NCI-H1694 (cell line): ENCODE measurements at places on chromosomes 2 and 18.
A peak's percentile ranks its signal among the peaks of the same experiment; 100 is the strongest.

DNA sequence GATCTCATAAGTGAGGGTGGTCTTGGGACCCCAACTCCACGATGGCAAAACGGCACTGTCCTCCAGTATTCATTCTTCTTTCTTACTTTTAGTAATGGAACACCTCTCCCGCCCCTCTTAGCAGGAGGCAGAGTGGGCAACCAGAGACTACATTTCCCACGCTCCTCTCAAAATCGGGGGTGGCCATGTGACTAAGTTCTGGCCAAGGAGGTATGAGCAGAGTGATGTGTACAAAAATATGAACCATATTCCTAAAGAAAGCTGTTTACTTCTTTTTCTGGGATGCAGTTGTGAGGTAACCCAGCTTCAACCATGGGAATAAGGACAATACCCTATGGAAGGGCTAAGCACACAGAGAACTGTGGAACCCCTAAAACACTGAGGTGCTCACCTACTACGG is 12.8 kb downstream of the REV1 start:
- DNase-seq, result no peak

DNA sequence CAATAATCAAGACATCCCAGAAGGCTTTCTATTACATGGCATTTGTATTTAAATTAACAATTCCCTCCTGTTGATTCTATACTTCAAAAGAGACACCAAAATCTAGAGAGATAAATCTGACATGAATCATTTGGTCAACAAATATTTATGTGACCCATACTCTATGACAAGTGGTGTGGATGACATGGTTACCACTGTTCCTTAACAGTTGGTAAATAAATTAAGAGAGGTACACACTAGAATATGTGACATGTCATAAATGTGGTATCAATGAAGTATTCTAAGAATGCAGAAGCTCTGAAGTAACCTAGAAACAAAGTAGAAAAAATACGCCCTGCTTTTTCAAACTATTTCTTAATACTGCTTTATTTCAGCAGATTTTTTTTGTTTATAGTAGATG is 255.4 kb downstream of the EXOC6B start:
- no peak for DNase-seq

GRCh38 chr18:74152857-74153256 is 4.5 kb downstream of the TIMM21 start:
- DNase-seq, result no peak

- DNase-seq, result no peak
Measured at GRCh38 chr2:5846881-5847280, 154.7 kb downstream of the SOX11 start.

- no peak for DNase-seq
Measured at GRCh38 chr2:220198896-220199295, 571.5 kb downstream of the SLC4A3 start.

DNA sequence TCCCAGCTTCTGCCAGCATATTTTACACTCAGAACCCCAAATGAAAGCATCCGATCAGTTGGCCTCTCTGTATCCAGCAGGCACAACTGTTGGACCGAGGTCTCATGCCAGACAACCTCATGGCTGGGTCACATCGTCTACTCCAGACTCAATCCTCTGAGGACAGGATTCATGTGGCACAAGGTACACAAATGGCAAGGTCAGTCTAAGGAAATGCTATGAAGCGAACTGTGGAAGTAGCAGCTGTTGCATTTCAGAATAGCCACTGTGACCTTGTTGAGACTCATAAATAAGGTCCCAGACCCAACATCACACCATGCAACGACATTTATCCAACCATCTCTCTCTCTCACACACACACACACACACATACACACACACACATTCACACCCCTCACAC is 7.1 kb upstream of the FZD7 start:
- DNase-seq, result no peak

DNA sequence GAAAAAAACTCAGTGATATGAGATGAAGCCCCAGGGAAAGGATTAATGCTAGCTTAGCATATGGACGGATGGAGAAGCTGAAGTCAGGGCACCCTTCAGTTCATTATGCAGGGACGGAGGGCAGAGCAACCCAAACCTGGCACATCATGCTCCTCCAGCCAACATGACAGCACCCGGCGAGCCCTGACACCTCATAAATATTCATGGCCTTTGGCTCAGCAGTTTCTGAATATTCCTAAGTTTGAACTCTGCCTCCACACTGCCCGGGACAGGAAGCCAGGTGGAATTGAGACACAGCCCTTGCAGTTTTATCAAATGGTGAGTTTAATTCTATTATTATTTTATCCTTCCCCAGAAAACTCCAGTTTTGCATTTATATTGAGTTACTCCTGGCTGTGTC is 87.3 kb upstream of the SH3BP4 start:
- no peak for DNase-seq

DNA sequence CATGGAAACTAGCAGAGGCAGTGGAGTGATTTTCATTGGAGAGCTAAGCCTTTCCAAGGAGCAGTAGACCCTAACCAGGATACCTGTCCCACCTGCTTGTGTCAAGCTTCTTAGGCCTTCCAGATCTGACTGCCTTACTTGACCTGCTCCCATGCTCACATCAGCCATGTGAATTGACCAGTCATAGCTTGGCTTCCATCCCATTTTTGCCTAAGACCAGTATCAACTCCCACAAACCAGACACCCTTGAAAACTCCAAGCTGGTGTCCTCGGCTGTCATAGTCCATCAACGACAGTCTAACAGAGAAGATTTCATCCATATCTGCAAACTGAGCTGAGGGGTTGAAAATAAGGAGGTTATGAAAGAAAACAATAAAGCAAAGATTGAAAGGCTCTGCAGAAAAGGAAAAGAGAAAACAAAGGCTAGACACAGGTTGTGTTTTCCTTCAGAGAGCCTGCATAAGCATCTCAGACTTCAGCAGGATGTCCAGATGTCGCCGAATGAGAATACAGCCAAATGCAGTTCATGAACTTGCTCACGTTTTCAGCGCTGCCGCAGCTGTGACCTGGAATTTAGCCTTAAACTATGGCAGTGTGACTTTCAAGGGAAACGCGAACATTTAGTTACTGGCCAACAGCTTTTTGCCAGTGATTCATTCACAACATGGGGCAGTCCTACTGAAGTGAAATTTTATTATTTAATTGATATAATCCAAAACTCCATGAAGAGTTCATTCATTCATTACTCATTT is 868.1 kb upstream of the ID2 start:
- no peak for DNase-seq

- DNase-seq, result peak; percentile 85
Measured at GRCh38 chr2:44974064-44974715, 32.7 kb downstream of the SIX3 start.

GRCh38 chr18:74116633-74117554 is 30.7 kb downstream of the FBXO15 start:
- peak; percentile 4 for DNase-seq

- no peak for DNase-seq
Measured at GRCh38 chr2:97751752-97752151, 38.4 kb downstream of the ZAP70 start.

DNA sequence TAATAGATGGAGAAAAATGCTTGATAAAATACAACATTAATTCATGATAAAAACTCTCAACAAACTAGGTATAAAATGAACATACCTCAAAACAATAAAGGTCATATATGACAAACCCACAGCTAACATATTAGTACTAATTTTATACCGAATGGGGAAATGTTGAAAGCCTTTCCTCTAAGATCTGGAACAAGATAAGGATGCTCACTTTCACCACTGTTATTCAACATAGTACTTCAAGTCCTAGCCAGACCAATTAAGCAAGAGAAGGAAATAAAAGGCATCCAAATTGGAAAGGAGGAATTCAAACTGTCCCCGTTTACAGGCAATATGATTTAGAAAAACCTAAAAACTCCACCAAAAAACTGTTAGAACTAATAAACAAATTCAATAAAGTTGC is 61.5 kb upstream of the CTIF start:
- no peak for DNase-seq

DNA sequence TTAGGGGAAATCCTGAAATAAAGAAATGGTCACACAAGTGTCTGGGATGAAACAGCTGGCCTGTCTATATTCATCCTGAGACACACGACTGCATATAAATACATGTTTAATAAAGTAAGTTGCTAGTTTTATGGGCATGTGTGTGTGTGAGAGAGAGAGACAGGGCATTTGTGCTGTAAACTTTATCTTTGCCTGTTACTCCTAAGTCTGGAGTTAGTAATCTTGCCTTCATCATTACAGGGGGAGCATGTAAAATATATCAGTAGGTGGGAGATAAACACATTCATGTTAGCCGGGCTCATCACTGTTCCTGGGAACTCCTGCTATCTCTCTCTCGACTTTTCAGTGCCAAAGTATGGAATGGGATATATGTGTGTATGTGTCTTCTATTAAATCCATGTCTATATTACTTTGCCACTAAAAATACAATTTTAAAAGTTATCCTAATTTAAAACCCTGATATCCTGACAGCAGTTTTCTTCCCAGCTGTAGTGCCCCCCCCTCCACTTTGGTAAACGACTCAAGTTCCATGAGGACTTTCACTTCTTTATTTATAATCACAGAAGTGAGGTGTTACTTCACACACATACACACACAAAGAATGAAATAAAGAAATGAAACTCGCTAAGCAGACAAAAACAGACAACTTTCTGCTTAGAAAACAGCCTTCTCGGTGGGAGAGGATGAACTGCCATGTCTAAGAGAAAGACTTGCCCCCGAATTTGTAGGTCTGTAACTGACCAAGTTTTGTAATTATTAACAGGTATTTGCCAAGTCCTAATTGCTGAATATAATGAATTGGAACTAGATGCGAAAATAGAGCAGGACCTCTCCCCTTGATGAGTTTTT is 947 bp downstream of the ZEB2 start:
- DNase-seq, result no peak

GRCh38 chr2:176637486-176638166 is 368.4 kb downstream of the MTX2 start:
- DNase-seq, result no peak

GRCh38 chr18:3827236-3827845 is 377.4 kb downstream of the TGIF1 start:
- DNase-seq, result no peak

DNA sequence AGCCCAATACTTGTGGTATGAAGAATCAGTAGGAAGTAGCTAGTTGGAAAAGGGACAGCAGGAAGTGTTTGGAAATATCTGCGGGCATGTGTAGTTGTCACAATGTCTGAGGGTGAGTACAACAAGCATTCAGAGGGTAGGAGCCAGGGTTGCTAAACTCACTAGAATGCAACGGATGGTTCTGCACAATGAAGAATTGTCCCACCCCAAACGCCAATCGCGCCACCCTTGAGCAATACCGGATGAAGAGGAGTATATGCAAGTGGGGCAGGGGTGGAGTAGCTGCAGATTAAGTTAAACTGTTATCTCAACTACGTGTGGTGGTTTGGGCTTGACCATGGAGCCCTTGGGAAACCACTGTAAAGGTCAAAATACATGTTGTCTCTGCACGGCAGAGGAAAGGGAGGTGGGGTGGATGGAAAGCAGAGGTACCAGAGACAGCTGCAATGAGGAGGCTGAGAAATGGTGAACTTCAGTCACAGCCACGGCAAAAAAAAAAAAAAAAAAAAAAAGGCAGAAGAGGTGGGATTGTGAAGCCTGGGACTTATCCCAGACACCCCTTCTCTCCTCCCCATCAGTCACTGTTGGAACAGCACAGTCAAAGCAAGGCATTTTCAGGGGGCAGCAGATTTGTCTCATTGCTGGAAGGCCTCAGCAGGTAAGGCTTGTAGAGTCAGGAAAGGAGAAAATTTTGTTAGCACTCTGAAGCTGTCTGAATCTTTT is 5.2 kb downstream of the CCL20 start:
- no peak for DNase-seq

GRCh38 chr2:174058026-174058425 is 92.9 kb upstream of the SP3 start:
- no peak for DNase-seq

GRCh38 chr18:52541056-52541455 is 201.1 kb downstream of the DCC start:
- peak; percentile 75 for DNase-seq

GRCh38 chr2:227461811-227462461 is 10.0 kb upstream of the AGFG1 start:
- no peak for DNase-seq

GRCh38 chr2:44889096-44889495 is 52.4 kb upstream of the SIX3 start:
- DNase-seq, result no peak

DNA sequence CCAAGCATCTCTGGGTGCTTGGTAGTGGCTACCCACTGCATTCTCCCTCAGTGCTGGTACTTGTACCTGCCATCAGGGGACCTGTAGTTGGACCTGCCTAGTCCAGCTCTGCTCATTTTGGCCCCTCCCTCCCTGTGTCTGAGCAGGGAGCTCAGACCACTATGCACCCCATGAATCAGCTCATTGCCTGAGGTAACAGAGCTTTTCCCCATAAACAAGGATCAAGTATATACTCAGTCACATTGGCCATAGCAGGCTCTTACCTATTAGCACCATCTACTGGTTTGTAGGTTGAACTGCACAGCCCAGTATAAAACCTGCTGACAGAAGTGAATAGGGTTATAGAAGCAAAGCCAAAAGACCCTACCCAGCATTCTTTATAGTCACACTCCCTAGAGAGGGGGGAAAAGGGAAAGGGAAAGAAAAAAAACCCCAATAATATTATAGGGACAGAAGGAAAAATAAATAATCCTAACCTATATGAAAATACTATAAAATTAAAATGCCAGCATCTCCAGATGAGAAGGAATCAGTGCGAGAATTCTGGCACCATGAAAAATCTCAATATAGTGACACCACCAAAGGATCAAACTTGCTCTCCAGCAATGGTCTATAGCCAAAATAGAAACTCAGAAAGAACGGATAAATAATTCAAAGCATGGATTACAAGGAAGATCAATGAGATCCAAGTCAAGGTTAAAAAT is 6.9 kb upstream of the FLACC1 start:
- DNase-seq, result peak; percentile 53

- no peak for DNase-seq
Measured at GRCh38 chr18:1541478-1541877, 636.8 kb downstream of the ADCYAP1 start.

- DNase-seq, result no peak
Measured at GRCh38 chr2:178234648-178235047, 40.3 kb downstream of the OSBPL6 start.

GRCh38 chr18:79955302-79956075 is 4.0 kb upstream of the SLC66A2 start:
- no peak for DNase-seq

GRCh38 chr2:106065983-106066820 is 127.9 kb downstream of the UXS1 start:
- DNase-seq, result no peak
